ENCODE measurements at places on chromosomes 12 and 14.

DNA sequence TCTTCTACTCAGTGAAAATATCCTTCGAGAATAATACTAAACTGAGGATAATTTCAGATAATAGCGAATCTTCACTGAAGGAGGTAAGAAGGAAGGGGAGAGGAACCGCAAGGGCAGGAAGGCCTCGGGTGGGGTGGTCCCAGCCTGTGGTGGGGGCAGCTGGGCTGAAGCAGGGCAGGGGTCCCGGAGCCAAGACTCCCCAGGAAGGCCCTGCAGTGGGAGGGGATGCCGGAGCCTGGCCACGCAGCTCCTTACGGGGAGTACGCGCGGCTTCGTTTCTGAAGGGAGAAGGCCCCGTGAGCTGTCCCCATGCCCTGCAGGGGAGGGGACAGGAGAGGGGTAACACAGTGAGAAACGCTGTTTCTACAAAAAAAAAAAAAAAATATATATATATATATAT, 21.2 kb downstream of the STX2 start:
- DNase-seq = no peak

DNA sequence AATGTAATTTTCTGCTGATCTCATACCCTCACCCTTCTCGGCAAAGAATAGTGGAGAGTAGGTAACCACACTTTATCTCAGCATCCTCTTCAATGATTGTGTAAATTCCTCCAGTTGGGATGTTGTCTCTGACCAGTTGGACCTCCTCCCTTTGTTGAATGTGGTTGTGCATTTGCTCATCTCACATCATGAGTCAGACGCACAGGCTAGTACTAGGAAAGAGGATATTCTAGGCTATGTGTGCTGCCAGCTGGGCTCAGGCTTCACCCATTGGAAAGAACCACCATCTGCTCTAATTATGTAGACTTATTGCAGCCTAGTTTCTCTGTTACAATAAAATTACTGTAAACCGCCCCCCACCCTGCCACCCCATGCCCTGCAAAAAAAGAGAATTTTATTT, 90.3 kb downstream of the LMO3 start:
- DNase-seq = no peak

GRCh38 chr12:39505023-39505422, 62.1 kb upstream of the KIF21A start:
- no peak for DNase-seq

- no peak for DNase-seq
Observed at GRCh38 chr12:42846782-42847181, 257.2 kb upstream of the PRICKLE1 start.

DNA sequence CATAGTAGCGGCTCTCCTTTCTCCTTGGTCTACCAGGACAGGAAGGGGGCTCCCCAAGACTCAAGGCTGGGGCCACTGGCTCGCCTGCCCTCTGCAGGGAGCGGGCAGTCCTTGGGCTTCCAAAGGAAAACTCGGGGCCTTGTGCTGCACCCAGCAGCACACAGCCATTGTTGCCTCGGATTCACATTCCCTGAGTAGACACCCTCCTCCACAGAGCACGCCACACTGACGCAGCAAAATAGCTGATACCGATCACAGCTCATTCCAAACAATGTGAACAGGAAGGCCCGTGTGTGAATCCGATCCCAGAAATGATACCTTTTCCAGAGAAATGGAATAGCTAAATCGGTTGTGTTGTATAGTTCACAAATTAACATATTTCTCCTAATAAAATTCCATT, 65.1 kb upstream of the DYNC1H1 start:
- no peak for DNase-seq

DNA sequence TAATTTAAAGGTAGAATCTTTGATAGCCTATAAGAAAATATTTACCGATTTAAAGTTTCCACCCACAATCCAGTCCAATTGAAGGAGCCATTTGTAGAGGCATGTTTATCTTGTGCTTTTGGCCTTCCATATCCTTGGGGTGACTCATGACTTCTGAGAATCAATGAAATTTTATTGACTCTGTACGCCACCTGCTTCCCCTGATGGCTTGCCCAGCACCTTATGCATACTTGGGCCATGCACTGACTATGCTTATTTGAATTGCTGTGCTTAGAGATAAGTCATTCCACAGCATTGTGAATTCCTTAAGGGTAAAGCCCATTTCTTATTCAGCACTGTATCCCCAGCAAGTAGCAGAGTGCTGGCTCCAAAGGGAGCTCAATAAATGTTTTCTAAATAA, 954.8 kb upstream of the SEL1L start:
- DNase-seq = no peak

GRCh38 chr14:47186486-47186885, 488.9 kb downstream of the MDGA2 start:
- no peak for DNase-seq

DNA sequence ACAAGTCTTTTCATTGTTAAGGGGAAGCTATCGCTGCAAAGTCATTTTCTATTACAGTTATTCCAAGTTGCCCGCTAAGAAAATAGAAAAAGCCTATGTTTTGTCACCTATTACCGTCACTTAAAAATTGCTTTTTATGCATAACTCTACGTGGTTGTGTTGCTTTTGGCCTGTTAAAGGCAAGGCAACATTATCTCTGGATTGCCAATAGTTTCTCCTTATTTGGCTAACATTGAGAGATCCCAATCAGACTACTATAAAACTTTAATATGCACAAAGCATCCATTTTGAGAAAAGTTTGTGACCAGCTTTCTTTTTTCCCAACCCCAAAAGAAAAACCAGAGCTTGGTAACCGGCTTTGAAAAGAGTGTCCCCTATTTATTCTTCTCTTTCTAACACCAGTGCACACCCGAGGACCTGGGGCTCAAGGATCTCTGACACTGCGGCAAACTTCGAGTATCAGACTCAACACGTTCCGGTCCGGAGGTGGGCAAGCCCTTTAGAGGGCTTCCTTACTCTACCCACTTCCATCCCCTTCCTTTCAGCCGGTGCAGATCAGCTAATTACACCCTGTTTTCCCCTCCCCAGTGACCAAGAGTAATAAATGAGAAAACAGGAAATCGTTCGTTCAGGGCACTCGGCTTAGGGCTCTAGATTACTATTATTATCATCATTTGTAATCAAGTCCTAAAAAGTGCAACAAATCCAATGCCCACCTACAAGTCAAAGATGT, 1.2 kb downstream of the PPP1R12A start:
- DNase-seq = no peak

DNA sequence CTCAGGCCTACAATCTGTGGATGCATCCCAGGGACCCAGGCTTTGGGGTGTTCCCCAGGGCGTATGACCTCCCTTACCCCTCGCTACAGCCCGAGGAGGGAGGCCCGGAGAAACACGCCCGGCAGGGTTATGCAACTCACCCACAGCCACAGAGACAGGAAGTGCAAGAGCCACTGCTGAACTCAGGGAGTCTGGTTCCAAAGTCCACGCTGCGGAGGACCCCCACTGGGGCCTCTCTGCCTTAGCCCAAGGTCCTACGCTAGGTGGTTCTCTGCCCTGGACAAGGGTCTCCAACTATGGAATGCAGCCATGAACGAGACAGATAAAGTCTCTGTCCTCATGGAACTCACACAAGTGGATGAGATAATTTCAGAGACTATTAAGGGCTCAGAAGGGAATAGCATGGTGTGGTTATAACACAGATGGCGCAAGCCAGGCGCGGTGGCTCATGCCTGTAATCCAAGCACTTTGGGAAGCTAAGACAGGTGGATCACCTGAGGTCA, 11.3 kb downstream of the SCARB1 start:
- DNase-seq = no peak

DNA sequence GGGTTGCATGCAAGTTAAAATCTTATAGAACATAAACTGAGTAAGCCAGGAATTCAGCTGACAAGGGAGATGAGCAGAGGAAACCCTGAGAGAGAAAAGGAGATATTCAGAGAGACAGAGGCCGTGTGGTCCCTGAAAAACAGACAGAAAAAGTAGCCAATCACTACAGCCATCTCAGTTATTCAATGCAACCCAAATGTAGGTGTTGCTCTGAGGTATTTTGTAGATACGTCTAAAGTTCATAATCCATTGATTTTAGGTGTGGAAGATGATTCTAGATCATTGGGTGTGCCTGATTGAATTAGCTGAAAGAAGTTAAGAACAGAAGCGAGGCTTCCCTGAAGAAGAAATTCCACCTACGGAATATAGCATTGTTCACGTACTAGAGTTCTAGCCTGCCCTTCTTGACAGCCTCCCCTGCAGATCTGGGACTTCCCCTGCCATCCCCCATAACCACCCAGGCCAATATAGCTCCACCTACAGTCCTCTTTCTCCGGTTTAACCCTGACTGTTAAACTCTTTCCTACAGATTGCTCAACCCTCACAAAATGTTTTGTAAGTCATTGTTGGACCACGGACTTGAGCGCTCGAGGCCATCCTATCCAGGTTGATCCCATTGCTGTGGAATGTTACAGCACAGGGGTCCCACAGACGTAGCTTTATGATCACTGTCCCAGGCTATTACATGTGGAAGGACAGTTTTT, 21.7 kb downstream of the AICDA start:
- no peak for DNase-seq

GRCh38 chr14:20809917-20810316, 7.3 kb upstream of the RNASE1 start:
- DNase-seq = no peak

DNA sequence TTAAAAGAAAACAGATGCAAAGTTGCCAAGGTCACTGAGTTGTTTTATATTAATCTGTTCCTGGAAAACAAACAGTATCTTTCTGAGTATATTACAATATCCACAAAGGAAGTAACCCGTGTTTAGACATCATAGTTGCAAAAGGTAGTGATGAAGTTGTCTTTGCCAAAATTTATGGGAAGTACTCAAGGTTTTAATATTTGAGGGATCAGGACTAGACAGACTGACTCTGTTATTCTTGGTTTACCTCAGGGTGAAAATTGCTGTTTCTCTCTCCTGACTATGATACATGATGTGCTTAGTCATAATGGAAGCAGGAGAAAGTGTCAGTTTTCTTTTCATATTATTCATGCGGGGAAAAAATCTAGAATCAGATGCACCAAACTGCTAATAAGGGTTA, 28.3 kb downstream of the TMEM233 start:
- DNase-seq = no peak

DNA sequence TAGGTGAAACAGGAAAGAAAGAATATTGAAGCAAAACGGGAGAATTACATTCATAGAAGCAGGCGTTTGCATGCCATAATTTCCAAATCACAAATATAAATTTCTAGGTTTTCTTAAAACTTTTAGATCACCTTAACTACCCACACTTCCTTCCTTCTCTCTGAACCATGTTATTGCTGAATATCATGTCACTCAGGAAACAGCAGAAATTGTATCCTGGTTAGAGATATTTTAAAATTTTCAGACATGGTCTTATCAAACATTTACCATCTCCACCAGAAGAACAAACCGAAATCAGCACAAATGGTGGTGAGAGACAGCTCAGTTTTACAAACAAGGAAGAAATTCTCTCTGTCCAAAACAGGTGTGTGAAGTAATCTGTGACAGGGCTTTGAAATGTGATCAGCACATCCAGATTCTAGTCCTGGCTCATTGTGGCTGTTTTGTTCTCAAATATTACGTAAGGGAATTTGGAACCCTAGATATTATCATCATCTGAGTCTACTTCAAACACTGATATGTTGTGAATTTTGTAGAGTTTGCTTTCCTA, 16.3 kb downstream of the TESPA1 start:
- no peak for DNase-seq

DNA sequence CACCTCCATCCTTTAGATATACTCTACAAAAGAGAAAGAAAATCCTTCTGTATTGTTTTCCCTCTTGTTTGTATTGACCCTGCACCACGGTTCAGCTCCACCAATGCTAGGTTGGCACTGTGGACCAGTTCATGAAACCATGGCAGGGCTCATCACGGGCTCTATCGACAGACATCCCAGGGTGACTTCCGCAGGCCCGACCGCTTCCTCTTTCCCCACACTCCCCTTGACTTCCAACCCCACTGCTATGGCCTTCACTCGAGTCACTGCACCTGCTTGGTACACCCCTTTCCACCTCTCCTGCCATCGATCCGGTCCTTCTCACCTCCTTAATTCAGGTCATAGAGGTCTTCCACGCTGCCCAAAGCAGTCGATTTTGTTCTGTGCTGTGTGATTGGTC, 21.2 kb upstream of the AKAP5 start:
- no peak for DNase-seq

DNA sequence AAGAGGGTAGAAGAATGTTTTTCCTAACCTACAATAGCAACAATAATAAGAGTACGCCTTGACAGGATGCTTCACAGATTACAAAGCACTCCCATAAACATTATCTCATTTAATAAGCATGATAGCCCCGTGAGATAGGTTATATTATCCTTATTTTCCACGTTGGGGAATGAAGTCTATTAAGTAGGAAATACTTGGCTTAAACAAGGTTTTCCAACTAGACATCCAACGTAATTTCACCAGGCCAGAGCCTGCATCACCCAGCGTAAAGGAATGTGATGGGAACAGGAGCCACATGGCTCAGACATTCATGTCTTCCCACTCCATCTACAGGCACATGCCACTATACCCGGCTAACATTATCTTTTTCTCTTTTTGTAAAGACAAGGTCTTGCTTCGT, 223.4 kb upstream of the AMIGO2 start:
- DNase-seq = no peak

DNA sequence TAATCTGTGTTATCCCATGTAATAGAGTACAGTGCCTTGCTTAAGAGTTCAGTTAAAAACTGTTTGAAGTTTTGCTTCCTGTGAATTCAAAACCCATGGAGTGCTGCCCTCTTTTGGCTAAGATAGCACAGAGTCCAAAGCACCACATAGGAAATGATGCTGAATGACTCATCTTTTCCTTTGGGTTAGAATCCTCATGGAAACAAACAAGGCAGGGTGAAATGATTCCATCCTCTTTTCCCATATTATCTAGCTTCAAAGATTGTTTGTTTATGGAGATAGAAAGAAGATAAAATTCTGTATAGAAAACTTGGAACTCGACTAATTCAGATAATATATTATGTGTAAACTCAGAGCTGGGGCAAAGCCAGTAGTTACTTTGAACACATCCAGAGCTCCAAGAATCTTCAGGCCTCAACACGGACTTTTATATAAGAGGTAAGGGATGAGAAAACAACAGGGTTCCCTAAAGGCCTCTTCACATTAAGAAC, 87.4 kb downstream of the OTOGL start:
- no peak for DNase-seq

DNA sequence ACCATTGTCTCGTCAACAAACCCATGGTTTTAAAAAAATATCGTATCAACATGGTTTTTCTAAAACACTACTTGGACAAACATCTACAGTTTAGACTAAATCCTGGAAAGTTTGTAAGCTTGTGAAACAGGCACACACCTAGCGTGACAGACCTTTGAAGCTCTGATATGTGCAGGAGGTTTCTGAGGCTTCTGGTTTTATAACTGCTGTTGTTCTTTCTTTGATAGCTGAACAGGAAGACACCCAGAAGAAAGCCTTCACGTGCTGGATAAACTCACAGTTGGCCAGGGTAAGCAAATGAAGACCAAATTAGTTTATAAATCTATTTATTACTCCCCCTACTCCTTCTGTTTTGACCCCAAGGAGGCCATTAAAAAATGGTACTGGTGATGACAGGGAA, 87.6 kb downstream of the SYNE2 start:
- DNase-seq = no peak

DNA sequence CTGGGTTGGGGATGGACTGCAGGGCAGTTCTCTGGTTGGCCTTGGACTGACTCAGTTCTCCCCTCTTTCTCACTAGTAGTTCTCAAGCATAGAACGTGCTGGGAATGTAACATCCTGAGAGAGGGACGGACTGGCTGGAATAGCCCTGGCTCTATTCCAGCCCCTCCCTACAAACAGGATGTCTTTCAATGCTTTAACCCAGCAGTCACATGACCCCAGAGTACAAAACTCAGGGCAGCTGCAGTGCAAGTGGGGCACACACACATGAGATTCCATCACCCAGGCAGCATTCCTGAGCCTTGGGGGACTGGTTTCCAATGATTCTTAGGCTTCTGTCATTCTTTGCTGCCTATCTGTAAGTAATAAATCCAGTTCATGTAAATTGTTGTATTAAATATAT, 1.6 kb upstream of the ACOT6 start:
- no peak for DNase-seq
